Bronchial epithelial cell (primary cell): ENCODE measurements at places on chromosomes 11 and 22. TPM values are rescaled to one million over a fixed set of nuclear protein-coding genes. Genes with fewer than 3 reads are reported as not detected.

DNA sequence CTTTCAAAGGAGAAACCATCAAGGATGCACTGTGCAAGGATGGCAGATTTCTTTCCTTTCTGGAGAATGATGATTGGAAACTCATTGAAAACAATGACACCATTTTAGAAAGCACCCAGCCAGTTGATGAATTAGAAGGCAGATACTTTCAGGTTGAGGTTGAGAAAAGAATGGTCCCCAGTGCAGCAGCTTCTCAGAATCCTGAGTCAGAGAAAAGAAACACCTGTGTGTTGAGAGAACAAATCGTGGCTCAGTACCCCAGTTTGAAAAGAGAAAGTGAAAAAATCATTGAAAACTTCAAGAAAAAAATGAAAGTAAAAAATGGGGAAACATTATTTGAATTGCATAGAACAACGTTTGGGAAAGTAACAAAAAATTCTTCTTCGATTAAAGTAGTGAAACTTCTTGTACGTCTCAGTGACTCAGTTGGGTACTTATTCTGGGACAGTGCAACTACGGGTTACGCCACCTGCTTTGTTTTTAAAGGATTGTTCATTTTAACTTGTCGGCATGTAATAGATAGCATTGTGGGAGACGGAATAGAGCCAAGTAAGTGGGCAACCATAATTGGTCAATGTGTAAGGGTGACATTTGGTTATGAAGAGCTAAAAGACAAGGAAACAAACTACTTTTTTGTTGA lies 9.8 kb downstream of the FAM111A start:
- no peak for DNase-seq

DNA sequence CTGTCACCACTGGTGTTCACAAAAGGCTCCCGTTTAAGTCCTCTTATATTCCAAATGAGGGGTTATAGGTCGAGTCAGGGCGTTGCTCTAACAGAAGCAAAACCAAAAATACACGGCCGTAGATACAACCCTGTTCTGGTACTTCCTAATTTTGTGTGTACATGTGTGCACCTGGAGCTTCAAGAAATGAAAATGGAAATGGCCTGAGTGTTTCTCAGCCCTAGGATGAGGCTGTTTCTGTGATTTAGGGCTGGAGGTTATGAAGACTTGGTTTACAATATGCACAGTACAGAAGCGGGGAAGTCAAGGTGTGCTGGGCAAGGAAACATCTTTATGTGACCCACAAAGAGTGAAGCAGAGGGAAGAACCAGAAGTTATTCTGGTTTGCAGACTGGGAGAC lies 110.4 kb upstream of the OR4B1 start:
- DNase-seq, result no peak

Gene MFRP
- not detected in 2 replicates for total RNA-seq

DNA sequence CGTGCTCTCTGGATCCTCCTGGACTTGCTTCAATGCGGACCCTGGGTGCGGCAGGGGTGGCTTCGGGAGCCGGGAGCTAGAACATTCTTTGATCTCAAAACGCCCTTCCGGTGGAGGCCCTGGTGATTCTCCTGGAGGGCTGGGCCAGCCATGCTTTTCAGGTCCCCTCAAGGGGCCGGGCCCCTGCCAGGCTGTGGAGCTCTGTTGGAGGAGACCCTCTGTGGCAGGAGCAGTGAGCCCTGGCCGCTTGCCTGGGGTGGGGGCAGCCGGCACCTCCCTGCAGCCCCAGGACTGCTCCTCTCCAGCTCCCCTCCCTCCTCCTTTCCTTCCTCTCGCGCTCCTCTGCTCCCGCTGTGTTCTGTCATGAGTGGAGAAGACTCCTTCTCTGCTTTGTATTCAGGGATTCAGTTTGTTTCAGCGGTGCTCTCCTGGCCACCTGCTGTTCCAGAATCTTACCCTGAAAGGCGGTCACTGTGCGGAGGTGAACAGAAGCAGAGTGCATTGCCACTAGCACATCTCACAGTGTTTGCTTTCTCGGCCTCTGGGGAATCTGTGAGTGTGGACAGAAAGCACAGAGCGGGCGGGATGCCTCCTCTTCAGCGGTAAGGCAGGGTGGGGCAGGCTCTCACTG lies 289.1 kb downstream of the TBC1D22A start:
- DNase-seq, result no peak

GRCh38 chr11:120601536-120601935 lies 90.0 kb downstream of the GRIK4 start:
- peak; percentile 6 for DNase-seq

DNA sequence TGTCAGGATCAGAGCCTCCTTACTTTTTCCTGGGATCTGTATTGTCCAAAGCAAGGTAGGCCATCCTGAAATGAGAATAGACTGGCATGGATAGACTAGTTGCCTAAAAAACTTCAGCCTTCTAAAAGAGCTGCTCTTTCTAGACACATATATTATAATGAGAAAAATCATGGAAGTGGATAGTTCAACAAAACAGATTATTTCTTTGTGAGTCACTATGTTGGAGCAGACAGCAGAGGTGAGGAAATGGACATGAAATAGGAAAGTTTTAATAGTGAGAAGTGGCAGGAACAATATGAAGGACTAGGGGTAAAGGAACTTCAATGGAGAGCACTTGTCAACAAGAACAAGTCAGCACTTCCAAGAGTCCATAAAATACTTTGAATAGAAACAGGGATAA lies 101.9 kb upstream of the ANO3 start:
- peak; percentile 48 for DNase-seq

Gene HNRNPUL2
- 9.2 and 15.2 TPM in 2 replicates for total RNA-seq

DNA sequence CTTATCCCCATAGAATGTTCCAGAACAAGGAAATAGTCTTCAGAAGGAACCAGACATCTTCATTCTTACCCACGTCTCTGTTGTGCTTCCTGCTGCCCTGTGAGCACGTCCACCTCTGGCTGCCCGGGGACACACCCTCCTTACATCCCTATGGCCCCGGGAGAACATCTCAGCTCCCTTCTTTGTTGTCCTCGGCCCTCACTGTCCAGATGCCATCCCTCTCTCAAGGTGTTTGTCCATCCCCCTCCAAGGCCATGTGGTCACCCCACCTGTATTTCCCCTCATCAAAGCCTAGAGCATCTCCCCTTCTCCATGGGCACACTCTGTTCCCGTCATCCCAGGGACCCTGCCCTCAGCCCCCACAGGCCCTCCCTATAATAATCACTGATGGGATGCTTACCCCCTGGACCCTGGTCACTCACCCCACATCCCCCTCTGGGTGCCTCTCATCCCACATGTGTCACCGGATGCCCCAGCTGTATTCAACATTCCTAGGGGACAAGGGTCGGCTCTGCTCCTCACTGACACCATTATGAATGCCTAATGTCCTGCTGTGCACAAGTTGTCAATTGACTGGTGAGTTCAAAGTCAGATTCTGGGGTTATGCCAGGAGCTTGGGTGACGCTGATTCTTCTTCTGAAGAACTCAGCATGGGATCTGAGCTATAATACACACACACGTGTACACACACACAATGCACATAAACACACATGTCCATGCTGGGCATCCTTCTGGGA lies 28.8 kb downstream of the IGLL5 start:
- no peak for DNase-seq

GRCh38 chr11:91835051-91835560 lies 389.5 kb upstream of the FAT3 start:
- no peak for DNase-seq

DNA sequence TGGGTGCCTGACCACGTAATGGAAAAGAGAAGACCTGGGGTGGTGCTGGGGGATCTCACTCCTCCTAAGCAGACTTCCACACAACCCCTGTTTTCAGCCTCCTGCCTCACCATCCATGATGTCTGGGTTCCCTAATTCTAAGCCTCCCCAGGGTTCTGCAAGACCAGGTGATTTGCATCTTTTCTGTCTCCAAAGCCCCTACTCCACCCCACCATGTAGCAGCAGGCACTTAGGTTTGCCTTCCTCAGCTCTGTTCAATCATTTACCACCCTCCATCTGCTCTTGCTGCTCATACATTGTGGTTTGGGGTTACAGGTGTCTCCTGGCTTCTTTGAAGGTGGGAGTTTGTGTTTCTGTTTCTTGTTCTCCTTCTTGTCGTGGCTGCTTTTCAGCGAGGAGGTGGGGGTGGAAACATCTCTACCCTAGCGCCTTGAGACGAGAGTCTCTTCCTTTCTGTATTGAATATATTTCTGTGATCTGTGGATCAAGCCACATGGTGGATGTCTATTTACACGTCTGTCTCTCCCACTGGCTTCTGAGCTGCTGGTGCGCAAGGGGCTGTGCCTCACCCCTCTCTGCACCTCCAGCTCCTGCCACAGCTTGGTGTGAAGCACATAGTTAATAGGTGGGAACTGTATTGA lies 6.6 kb upstream of the SSTR3 start:
- no peak for DNase-seq

Gene KCNJ1
- under 0.01 TPM in 1 of 2 replicates, not detected in the other for total RNA-seq

GRCh38 chr11:10462746-10463300 lies 7.8 kb downstream of the AMPD3 start:
- no peak for DNase-seq

GRCh38 chr11:95085117-95085816 lies 4.4 kb upstream of the ENDOD1 start:
- peak; percentile 44 for DNase-seq
